ENCODE measurements at places on chromosomes 5 and 9.
A peak's percentile ranks its signal among the peaks of the same experiment; 100 is the strongest.

DNA sequence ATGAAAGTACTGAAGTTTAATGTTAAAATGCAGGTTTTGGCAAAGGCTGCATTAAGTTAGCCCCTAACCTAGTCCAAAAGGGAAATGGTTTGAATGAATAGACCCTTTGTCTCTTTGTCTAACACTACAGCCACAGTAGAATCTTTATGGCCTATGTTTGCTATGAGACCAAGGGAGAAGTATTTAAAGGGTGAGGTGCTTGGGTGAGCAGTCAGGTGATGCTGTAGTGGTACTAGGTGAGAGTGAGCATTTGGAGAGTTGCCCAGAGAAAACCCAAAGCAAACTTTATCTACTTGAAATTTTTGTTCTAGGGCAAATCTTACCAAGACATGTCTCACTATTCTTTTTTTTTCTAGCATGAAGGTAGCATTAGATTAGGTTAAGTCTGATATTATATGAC is 1961.4 kb upstream of the WWC1 start:
- DNase-seq: no peak

- DNase-seq: peak; percentile 30
Observed at GRCh38 chr5:113489299-113489698, 1.0 kb upstream of the MCC start.

DNA sequence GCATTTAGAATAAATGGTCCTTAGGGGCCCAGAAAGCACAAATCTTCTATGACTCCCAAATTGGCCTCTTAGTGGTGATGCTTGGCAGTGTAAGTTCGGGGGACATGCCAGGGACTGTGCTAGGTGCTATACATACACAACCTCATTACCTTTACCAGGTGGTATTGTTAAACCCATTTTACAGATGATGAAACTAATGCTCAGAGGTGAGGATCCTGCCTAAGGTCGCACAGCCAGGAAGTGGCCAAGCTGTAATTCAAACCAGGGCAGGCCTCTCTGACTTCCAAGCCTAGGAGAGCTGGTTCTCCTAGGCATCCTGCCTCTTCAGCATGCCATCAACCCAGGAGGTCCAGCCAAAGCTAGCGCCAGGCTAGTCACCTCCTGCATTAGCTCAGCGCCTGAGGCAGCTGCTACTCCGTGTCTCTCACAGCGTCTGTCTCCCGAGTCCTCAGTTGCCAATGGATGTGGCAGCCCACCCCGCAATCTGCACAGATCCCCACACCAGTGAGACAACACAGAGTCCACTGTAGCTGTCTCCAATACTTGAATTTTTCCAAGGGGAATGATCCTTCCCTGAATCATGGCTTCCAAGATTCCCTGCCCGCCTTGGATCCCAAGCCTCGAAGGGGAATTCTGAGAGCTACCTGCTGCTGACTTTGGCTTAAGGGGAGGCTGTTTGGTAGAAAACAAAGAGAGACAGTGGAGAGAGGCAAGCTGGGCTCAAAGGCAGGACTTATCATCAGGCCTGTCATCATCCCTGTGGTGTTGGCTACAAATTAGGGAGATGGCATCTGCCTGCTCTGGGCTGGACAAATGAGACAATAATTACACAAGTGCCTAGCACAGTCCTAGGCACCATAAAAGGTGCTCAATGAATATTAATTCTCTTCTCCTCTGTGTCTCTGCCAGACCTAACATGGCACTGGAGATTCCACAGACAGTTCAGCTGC is 52.6 kb downstream of the CRB2 start:
- no peak for DNase-seq

GRCh38 chr5:77972469-77973252 is 196.5 kb upstream of the TBCA start:
- DNase-seq: no peak

GRCh38 chr5:140607031-140607430 is 25.9 kb downstream of the CD14 start:
- no peak for DNase-seq

GRCh38 chr9:109012009-109012875 is 1.1 kb downstream of the CTNNAL1 start:
- DNase-seq: peak; percentile 32

DNA sequence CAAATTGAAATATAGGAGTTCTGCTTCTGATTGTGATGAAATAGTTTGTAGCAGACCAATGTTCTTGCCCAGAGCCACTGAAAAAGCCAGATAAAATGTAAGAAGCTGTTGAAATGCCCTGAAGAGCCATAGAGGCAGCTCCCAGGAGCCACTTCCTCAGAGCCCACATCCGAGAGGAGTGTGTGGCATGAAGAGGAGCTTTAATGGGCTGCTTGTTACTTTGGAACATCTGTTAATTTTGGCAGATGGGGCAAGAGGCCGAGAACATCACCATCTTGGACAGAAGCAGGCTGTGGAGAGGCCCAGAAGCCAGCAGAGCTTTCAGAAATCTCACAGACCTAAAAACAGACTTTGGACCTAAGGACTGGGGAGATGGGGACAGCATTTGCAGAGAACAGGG is 370.8 kb downstream of the GADD45G start:
- DNase-seq: no peak
